Tibial nerve (tissue), 4 donors: ENCODE measurements at places on chromosomes 1 and 21.

GRCh38 chr1:224157316-224157715 lies 25.7 kb upstream of the DEGS1 start:
- no peak overlapping the region for H3K4me3 ChIP-seq
- H3K36me3 ChIP-seq = peaks cover 4% of the 10 kb centered on the region
- no peak overlapping the region for H3K27ac ChIP-seq
- H3K4me1 ChIP-seq = no peaks in the 10 kb centered on the region
- H3K27me3 ChIP-seq = no peaks in the 10 kb centered on the region

DNA sequence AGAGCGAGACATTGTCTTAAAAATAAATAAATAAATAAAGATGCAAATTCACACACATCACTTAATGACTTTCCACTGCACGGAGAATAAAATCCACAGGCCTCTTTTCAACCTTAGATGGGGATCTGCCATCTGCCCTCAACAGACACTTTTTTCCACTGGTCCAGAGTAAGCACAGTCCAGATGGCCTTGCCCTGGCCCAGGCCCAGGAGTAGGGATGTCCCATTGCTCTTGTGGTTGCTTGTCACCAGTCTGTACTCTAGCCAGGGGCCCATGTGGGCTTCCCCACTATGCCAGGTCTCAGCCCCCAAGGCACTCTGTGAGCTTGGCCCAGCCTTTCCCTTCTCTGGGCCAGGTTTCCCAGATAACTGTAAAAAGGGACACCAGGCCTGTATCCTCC lies 17.4 kb downstream of the PLOD1 start:
- peaks cover 91% of the 10 kb centered on the region for H3K36me3 ChIP-seq
- no peak overlapping the region for H3K27ac ChIP-seq
- H3K4me3 ChIP-seq = no peak overlapping the region
- no peak for DNase-seq
- no peaks in the 10 kb centered on the region for H3K27me3 ChIP-seq

GRCh38 chr1:46179138-46180081 lies 3.1 kb upstream of the P3R3URF start:
- no peak overlapping the region for H3K27ac ChIP-seq
- peaks cover 36% of the 10 kb centered on the region for H3K4me1 ChIP-seq
- no peaks in the 10 kb centered on the region for H3K27me3 ChIP-seq
- no peak overlapping the region for H3K4me3 ChIP-seq

DNA sequence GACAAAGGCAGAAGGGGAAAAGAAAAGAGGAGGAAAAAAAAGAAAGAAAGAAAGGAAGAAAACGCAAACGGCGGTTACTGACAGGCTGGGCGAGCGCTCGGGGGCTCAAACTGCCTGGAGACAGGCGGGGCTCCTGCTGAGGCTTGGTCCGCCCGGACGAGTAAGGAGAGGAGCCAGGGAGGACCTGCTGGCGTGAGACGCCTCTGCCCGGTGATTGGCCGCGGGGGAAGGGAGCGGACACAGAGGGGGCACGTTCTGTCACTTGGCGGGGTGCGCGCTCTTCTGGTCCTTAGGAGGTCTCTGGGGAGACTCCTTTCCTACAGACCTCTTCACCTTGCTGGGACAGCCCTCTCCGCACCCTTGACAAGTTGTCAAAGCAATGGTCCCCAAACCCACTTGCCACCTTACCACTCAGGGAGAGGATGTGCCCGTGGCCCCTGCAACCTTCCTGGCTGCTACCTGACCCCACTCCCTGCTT lies 791 bp upstream of the PIK3R3 start:
- H3K36me3 ChIP-seq = no peaks in the 10 kb centered on the region
- H3K4me1 ChIP-seq = peaks cover 11% of the 10 kb centered on the region
- peak overlapping the region; percentile 93 for H3K27ac ChIP-seq

DNA sequence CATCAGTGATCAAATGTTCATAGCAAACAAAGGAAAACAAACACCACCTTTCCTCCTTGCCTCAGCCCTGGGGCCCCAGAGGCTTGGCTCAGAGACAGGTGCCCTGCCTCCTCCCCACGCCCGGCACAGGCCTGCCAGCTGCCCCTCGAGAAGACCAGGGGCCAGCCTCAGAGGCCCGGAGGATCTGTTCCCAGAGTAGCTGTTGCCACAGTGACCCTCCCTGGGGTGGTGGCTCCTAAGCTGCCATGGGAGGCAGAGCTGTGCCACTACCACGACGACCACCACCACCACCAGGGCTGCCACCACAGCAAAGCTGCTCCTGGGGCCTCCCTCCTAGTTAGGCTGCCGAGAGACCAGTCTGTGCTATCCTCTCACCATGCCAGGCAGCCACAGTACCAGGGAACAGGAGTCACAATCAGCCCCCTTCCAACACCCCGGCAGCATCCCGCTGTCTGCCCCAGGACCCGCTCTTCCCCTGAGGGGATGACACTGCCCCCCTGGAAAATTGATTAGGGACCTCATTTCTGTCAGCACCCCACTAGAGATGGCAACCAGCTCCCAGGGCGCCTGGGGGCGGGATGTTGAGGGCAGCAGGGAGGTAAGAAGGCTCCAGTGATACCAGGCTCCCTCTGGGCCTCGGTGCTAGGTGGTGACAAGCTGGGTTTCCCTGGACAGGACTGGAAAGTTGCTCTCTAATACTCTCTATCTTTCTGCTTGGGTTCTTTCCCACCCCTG lies 30.5 kb downstream of the KCNC4 start:
- H3K27me3 ChIP-seq = no peaks in the 10 kb centered on the region
- no peak overlapping the region for H3K4me3 ChIP-seq
- no peaks in the 10 kb centered on the region for H3K4me1 ChIP-seq
- no peak overlapping the region for H3K27ac ChIP-seq

DNA sequence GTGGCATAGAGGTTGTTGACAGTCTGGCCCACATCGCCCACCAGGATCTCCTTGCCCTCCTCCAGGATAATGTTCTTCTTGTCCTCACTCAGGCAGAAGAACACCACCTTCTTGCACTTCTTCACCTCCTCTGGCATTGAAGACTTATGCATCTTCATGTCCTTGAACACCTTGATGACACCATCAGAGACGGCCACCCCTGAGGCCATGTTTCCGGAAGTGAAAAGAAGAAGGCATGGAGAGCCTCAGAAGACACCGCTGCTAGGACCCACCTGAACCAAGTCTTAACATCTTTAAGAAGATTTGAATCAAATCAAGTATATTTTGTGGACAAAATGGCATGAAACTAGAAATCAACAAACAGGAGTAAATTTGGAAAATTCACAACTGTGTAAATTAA lies 56.2 kb downstream of the C1orf185 start:
- H3K27ac ChIP-seq = no peak overlapping the region
- H3K4me3 ChIP-seq = no peak overlapping the region
- DNase-seq = no peak
- no peaks in the 10 kb centered on the region for H3K4me1 ChIP-seq
- H3K27me3 ChIP-seq = no peaks in the 10 kb centered on the region
- H3K36me3 ChIP-seq = no peaks in the 10 kb centered on the region

DNA sequence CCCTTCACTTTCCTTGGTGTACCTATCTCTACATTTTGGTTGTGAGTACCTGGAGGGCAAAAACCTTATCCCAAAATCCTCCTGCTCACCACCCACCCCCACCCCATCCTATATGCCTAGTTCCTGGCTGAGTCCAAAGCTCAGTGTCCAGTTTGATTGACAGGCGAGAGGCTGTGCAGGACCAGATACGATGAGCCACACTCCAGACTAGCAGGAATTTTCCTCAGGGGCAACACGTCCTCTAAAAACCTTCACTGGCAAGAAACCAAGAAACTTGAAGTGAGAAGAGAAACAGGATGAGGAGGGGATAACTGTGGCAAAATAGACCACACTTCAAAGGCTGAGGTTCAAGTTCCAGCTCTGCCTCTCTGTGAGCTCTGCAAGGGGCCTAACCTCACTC lies 1.1 kb upstream of the SLAMF8 start:
- no peak for DNase-seq
- H3K27ac ChIP-seq = no peak overlapping the region
- H3K27me3 ChIP-seq = no peaks in the 10 kb centered on the region
- no peaks in the 10 kb centered on the region for H3K4me1 ChIP-seq

DNA sequence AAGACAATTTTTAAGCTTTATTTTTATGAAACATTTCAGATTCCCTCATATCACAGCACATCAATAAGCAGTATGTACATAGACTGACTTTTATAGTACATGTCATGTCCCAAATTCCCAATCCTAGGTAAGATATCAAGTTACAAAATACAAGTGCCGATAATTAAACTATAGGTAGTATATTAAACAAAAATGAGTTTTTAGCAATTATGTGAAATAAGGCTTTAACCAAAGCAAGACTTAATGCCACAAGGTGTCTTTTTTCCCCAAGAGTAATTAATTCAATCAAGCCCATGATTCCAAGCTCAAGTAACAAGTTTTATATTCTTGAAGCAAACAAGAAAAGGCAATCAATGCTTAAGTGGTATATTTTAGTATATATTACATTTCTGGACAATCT lies 4.9 kb downstream of the EXOC8 start:
- no peaks in the 10 kb centered on the region for H3K36me3 ChIP-seq
- H3K4me3 ChIP-seq = no peak overlapping the region
- no peak overlapping the region for H3K27ac ChIP-seq
- no peak for DNase-seq
- H3K4me1 ChIP-seq = peaks cover 37% of the 10 kb centered on the region

GRCh38 chr1:220409771-220410595 lies 118.0 kb upstream of the MARK1 start:
- no peak overlapping the region for H3K4me3 ChIP-seq

DNA sequence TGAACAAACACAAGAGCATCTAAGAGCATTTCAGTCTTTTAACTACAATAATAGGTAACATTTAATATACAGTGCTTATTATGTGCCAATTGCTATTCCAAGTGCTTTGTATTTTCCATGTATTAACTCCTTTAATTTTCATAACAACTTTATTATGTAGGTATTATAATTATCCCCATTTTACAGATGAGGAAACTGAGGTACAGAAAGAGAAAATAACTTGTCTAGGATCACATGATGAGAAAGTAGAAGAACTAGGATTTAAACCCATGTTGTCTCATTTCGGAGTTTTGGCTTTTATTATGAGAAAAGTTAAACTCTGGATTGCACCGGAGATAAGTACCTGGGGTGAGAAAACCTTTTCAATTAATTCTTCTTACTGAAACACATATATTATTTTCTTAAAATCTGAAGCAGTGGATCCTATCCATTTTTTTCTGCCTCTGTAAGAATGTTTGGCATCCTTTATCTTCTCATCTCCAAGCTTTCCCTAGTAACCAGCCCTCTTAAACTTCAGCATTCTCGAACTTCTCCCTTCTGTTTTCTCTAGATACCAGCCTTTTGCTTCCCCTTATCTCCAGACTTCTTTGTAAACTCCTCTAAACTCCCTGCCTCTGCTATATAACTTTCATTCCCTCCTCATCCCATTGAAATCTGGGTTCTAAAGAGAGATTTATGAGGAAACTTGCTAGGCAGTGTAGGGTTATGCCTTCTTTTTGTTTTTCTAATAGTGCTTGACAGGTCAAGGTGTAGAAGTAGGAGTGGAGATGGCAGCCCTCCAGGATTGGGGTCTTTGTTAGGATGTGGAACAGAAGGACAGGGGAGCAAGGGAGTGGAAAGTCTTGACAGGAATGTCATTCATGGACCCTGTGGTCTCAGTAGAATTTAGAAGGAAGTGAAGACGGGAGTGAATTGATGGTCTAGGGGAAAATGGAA lies 28.3 kb downstream of the POU2F1 start:
- H3K36me3 ChIP-seq = no peaks in the 10 kb centered on the region
- no peaks in the 10 kb centered on the region for H3K27me3 ChIP-seq
- no peak for DNase-seq

DNA sequence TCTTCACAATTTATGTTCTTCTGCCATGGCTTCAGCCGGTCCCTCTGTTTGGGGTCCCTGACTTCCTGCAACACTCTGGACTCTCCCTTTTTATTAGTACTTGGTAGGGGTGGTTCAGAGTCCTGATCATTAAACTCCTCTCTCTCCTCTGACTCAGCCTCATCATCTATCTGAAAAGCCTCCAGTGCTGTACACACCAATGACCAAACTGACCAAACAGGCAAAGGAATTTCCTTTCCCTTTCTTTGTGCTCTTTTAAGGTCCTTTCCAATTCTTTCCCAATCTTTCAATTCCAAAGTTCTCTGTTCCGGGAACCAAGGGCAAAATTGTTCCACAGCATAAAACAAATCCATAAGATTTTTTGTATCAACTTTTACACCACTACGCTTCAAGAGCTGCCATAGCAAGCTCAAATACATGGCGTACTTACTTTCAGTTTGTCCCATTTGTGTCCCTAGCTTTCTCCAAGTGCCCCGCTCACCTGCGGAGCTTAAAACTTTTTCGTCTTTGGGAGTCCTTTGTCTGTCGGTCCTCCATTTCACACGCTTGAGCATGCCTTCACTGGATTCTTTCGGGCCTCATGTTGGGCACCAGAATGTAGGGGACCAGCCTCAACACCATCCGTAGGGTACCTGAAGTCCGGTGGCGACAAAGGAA lies 9.6 kb downstream of the DAP3 start:
- no peak overlapping the region for H3K4me3 ChIP-seq
- H3K4me1 ChIP-seq = peaks cover 9% of the 10 kb centered on the region
- peak overlapping the region; percentile 75 for H3K27ac ChIP-seq
- no peak for DNase-seq
- peaks cover under 1% of the 10 kb centered on the region for H3K36me3 ChIP-seq

GRCh38 chr1:66533804-66534740 lies at the start of gene SGIP1:
SGIP1 (plus strand) TSS chr1:66534153; CDS start chr1:66534359, 206 bp downstream.
- H3K4me3 ChIP-seq = peak within 1 kb of the TSS; percentile 32
- no peaks in the 10 kb centered on the region for H3K27me3 ChIP-seq
- H3K36me3 ChIP-seq = no peaks in the 10 kb centered on the region

DNA sequence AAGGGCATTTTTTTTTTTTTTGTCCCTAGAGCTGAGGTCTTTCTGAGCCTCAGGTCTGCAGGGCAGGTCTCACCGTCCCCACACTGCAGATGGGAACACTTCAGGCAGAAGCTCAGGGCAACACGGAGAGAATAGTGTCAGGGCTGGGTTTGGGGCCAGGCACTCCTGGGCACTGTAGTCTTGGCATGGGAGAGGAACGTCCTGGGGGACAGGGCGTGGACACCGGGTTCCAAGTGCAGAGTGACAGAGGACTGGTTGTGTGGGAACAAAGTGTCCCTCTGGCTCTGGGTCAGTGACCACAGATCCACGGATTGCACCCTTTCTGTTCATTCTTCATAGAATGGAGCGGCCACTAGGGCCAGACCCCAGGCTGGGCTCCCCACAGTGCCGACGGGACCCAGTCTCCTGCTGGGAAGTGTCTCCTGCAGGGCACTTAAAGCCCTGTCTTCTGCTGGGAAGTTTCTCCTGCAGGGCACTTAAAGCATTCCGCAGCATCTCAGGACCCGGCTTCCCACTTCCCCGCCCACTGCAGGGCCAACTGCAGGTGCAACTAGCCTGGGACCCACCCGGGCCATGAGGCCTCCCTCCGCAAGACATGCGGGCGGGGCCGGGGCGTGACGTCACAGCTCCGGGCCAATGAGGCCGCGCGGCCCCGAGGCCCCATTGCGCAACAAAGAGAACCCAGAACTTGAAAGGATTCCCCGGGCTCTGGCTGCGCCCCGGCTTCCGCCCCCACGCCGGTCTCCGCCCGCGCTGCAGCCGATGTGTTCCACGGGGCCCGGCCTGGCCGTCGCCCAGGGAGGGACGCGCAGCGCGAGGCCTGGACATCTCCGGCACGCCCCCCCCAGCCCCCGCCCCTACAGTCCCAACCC lies 1.2 kb downstream of the GPR153 start:
- DNase-seq = peak; percentile 78
- peaks cover 20% of the 10 kb centered on the region for H3K4me1 ChIP-seq
- H3K36me3 ChIP-seq = peaks cover 3% of the 10 kb centered on the region
- peak overlapping the region; percentile 94 for H3K27ac ChIP-seq
